ENCODE measurements at places on chromosomes 1 and 21.

GRCh38 chr1:173663159-173663558 is 6.5 kb downstream of the ANKRD45 start:
- DNase-seq = no peak

DNA sequence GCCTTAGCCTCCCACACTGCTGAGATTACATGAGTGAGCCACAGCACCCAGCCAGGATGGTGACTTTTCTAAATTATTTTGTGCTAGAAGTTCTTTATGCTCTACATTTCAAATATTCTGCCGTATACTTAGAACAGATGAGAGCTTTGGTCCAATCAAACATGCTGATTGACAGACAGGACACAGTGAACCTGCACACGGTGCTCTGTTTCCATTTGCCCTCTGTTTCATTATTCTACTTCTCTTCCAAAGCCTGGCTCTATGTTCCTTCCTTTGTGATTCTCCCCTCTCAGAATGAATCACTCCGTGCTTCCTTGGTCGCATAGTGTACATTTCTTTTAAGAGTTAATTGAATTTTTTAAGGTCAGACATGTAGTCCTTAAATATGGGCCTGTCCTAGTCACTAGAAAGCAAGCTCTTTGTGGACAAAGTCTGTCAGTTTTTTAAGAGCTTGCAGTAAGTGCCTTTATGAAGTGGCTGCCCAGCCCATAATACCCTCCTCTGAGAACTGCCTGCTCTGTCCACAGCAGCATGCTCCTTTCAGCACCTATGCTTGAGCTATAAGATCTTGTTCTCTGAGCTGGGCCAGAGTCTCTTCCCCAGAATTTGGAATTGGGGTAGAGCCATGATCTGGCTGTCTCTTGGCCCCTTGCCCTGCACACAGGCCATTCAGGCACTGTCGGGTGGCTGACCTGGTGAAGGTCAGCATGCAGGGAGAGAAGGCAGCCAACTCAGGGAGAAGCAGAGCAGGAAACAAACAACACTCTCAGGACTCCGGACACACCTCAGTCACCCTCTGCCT is 66.8 kb upstream of the SLC44A3 start:
- no peak for DNase-seq

DNA sequence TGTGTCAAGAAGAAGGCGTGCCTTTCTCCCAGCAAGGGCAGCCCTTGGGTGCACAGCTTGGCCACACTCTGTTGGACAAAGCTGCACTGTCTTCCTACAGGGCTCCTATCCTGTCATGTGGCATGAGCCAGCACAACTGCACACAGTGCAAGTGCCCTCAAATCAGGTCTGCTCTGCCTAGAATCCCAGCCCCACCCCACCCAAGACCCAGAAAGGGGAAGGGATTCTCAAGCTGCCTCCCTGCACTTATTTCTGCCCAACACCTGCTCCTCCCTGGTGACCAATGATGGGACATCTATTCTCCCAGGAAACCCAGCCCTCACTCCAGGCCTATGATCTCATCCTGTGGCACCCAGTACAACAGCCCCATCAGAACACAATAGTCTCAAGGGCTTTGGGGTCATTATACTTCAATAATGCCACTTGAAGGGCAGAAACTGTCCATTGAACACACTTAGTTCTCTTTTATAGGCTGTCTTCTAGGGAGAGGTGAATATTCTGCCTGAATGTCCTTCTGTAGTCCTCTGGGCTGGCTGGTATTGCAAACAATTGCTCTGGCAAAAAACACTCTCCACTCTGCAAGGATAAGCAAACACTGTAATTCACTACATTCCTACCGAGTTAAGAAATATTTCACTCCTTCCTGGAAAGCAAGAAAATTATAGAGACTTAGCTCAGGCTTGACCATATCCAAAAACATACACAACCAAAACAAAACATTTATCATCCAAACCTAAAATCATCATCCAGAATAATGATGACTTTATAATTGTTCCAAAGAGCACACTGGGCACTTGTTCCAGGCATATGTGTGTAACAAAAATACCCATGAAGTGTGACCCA is 43.1 kb upstream of the IGSF3 start:
- no peak for DNase-seq

- no peak for DNase-seq
Measured at GRCh38 chr1:32339363-32339978, 3.4 kb upstream of the MARCKSL1 start.

DNA sequence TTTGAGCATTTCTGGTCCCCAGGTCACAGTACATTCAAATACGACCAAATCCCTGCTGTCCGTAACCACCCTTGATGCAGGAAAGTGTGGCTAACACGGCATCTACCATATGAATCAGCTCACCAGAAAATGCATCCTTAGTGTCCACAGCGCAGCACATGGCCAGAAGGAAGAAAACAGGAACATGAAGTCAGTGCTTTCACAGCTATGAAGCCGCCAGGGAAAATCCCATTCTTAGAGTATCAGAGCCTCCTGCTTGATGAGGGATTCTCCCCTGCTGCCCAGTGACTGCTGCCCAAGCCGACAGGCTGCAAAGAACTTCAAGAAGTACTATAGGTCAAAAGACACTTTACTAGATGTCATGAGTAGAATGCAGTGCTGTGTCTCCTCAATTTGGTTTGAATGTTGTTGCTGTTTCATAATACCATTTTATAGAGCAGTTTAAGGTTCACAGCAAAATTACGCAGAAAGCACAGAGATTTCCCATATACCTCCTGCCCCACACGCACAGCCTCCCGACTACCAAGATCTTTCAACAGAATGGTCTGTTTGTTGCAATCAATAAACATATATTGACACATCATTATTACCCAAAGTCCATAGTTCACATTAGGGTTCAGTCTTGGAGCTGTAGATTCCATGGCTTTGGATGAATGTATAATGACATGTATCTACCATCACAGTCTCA is 14.5 kb downstream of the TIAM1 start:
- DNase-seq = no peak

GRCh38 chr1:63918418-63918945 is 144.7 kb downstream of the ROR1 start:
- DNase-seq = no peak

DNA sequence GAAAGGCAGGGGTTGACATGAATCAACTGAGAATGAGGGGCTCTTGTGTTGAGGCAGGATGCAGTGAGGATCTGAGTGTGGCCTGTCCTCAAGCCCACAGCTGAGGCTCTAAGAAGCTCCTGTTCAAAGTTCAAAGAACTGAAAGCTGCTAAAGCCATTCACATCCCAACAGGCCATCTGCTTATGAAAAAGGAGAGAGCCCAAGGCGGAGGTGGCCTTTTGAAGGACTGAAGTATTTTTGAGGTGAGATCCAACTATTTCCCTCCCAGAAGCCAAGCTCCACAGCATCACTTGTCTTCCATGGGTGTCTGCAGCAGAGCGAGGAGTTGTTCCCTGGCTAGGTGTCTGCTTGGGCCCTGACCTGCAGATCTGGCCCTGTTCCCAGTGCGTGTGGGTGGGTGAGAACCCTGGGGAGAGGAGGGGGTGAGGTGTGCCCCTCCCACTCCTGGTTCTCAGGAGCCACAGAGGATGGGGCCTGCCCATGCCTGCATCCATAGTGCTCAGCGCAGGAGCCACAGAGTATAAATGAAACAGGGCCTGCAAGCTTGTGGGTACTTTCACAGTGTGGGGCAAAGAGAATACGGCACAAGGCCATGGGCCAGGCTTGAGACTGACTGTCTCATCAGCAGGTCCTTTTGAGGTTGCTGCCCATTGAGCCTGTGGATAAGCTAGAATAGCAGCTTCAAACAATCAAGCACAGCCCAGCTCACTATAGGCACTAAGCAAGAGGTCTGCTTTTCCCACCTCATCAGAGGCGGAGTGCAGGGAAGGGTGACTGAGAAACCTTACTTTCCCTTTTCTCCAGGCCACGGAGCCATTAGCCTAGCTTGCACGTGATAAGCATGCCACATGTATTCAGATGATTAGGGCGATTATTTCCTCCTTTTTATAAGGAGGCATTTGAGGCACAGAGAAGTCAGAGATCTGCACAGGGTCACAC is 15.7 kb downstream of the REG4 start:
- DNase-seq = no peak

GRCh38 chr1:37605806-37606474 is 10.2 kb upstream of the GNL2 start:
- no peak for DNase-seq

- DNase-seq = no peak
Measured at GRCh38 chr21:36076878-36077655, 7.2 kb downstream of the CBR1 start.

DNA sequence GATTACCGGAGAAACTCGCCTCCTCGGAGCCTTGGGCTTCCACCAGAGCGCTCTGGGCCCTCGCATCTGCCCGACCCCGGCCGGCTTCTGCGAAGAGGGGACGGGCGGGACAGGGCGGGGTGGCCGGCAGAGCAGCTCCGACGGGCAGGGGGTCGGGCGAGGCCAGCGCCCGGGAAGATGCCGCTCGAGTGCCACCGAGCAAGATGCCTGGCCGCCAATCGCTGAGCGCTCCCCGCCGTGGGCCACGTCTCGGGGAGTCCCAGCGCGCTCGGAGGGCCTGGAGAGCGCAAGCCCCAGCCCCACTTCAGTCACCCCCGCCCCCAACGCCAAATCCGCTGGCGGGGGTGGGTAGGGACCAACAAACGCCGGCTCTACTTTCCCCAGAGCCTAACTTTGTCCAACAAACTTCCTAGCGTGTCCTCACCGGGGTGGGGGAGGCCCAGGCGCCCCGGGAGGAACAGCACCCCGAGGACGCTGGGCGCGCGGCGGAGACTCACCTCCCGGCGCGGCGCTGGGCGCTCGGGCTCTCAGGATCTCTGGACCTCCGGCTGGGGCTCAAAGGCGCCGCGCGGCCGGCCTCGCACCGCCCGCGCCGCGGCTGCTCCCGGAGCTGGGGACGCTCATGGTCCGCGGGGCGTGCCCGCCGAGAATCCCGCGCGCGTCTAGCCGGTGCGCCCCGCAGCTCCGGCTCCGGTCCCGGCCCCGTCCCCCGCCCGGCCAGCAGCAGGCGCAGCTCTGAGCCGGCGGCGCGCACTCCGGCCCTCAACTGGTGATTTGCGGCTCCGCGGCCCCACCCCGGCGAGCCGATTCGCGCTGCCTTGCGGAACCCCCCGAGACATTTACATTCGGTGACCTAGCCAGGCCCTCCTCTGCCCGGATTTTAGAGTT is at the start of gene BCAR3:
BCAR3 (minus strand) TSS at position 737 of the 888 bp plus-strand sequence. CDS start 6,907 bp downstream, outside the sequence.
- no peak for DNase-seq

GRCh38 chr21:43921979-43922945 is 57.2 kb downstream of the AGPAT3 start:
- DNase-seq = peak; percentile 44

DNA sequence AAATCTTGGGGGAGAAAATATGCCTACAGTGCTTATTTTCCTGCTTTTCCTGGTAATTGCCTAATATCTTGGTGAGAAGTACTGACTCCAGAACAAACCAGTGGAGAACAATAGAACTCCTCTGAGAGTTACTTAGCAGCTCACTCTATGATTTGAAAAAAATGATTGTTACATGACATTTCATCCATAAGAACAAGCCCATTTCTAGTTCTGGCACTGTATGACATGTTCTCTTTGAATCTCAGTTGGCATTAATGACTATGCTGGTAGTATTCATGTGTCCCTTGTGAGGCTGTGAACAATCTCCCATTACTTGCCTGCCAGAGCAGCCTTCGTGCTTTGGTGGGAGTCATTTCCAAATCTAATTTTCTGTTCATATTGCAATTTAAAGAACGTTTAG is 58.0 kb downstream of the CLIC4 start:
- DNase-seq = no peak

DNA sequence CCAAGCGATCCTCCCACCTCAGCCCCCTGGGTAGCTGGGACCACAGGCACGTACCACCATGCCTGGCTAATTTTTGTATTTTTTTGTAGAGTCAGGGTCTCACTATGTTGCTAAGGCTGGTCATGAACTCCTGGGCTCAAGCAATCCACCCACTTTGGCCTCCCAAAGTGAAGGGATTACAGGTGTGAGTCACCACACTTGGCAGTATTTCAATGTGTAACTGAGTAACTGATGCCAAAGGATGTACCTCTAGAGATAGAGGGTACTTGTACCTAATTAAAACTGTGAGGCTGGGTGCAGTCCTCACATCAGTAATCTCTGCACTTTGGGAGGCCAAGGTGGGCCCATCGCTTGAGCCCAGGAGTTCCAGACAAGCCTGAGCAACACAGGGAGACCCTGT is 258.7 kb upstream of the DMRTA2 start:
- DNase-seq = no peak

DNA sequence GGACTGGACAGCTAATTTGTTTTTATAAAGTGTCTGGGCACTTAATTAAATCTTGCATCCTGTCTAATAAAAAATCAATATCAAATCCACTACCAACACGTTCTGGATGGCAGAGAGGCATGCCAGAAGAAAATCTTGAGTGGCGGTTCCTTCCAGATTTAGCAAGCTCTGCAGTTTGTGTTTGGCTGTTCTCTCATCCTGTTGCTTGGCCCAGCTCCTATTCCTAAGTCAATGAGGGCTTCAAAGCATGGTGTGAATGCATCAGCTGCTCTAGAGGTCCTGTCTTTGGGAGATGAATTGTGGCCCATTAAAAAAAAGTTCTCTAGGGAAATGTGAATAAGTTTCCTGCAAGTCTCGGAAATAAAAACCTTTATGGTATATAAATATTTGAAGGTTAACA is 90.3 kb downstream of the DISC1 start:
- DNase-seq = no peak

DNA sequence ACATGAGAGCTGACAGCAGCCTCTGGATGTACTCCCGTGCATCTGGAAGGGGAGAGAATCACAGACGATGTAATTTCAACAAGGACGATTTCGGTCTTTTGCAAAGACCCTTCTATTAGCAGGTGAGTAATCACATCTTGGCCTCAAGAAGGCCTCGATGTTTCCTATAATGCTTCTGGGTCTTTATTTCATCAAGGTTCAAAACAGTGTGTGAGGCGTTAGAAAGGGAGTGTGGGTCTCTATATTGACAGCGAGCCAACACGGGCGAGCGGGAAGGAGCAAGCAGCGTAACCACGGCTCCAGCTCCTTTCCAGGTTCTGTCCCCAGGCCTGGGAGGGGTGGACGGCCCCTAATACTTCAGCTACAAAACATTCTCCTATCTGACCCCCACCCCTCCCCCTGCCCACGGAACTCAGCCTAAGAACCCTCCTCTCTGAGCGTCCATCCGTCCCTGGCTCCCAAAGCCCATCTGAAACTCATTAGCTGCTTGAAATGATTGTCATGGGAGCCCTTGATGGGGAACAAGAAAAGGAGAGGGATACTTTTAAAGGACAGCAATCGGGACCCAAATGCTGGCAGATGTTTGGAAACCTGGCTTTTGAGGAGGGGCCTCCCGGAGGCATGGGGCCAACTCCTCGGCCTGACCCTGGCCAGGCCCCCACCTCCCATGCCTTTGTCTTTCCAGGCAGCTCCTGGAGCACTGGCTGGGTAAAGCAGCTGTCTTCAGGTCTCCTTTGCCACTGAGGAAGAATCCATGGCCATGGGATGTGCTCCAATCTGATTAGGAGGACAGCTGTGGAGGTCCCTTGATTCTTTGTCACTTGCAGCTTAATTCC is 250.8 kb downstream of the FOXD2 start:
- no peak for DNase-seq

- peak; percentile 70 for DNase-seq
Measured at GRCh38 chr1:2414297-2414958, 2.1 kb upstream of the PEX10 start.

Measured in activated CD4-positive, alpha-beta T cell treated with anti-CD3 and anti-CD28 coated beads for 24 hours (primary cell).